Renal cortical epithelial cell (primary cell): ENCODE measurements at places on chromosomes 4 and X. TPM values are rescaled to one million over a fixed set of nuclear protein-coding genes. Genes with fewer than 3 reads are reported as not detected.

CYSLTR1 gene
- total RNA-seq = not detected in 2 replicates

TRIM75 gene
- not detected in 2 replicates for total RNA-seq

CFAP99 gene
- 0.30 TPM in 1 of 2 replicates, not detected in the other for total RNA-seq

NKX1-1 gene
- not detected in 2 replicates for total RNA-seq

FAM199X gene
- 59.9 and 77.5 TPM in 2 replicates for total RNA-seq

CLGN gene
- 2.0 and 4.7 TPM in 2 replicates for total RNA-seq

MAGEC2 gene
- total RNA-seq = not detected in 2 replicates

VSIG1 gene
- 0.85 and 4.0 TPM in 2 replicates for total RNA-seq

ANXA3 gene
- total RNA-seq = 195 and 668 TPM in 2 replicates

DDIT4L gene
- 3.9 and 8.2 TPM in 2 replicates for total RNA-seq

ALPK1 gene
- 11.6 and 21.1 TPM in 2 replicates for total RNA-seq

CBR4 gene
- 17.9 and 28.3 TPM in 2 replicates for total RNA-seq

MXRA5 gene
- total RNA-seq = 0.17 and 6.0 TPM in 2 replicates

FRMPD3 gene
- total RNA-seq = 0.05 TPM in 1 of 2 replicates, not detected in the other

MUC7 gene
- not detected in 2 replicates for total RNA-seq

REELD1 gene
- total RNA-seq = not detected in 2 replicates

TASL gene
- total RNA-seq = not detected in 2 replicates

CXCL13 gene
- not detected in 2 replicates for total RNA-seq

STPG2 gene
- total RNA-seq = 0.75 and 0.87 TPM in 2 replicates
